ENCODE measurements at places on chromosomes 13 and 19. TPM values are rescaled to one million over a fixed set of nuclear protein-coding genes. Genes with fewer than 3 reads are reported as not detected.

GRCh38 chr19:29804493-29804892 is 7.3 kb upstream of the CCNE1 start:
- DNase-seq: no peak
- no peak overlapping the region for H3K27ac ChIP-seq
- no peaks in the 10 kb centered on the region for H3K36me3 ChIP-seq

- no peak overlapping the region for H3K4me3 ChIP-seq
- no peak overlapping the region for H3K27ac ChIP-seq
- no peaks in the 10 kb centered on the region for H3K27me3 ChIP-seq
- no peaks in the 10 kb centered on the region for H3K4me1 ChIP-seq
- DNase-seq: no peak
Measured at GRCh38 chr19:51098365-51099046, 9.7 kb downstream of the CTU1 start.

GRCh38 chr19:30226464-30227011 is 145.6 kb upstream of the ZNF536 start:
- H3K4me1 ChIP-seq: peaks cover 14% of the 10 kb centered on the region
- H3K27ac ChIP-seq: peak overlapping the region; percentile 62
- no peaks in the 10 kb centered on the region for H3K36me3 ChIP-seq
- H3K27me3 ChIP-seq: peaks cover 9% of the 10 kb centered on the region
- peak overlapping the region; percentile 35 for H3K4me3 ChIP-seq
- DNase-seq: peak; percentile 46

DNA sequence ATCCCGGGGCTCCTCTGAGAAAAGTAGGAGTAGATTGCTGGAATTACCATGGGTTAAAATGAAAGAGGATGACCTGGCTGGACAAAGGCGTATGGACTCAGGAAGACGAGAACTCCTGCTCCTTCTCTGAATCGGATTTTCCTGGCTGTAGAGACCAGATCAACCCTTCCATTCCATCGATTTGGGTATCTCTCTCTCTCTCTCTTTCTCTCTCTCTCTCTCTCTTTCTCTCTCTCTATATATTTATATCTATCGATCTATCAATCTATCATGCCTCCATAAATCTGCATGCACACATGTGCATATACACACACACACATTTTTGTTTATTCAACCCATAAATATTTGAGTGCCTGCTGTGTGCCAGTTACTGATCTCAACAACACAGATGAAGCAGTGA is 234.9 kb downstream of the LMO7 start:
- no peaks in the 10 kb centered on the region for H3K4me1 ChIP-seq
- peaks cover 6% of the 10 kb centered on the region for H3K27me3 ChIP-seq
- H3K36me3 ChIP-seq: no peaks in the 10 kb centered on the region

DNA sequence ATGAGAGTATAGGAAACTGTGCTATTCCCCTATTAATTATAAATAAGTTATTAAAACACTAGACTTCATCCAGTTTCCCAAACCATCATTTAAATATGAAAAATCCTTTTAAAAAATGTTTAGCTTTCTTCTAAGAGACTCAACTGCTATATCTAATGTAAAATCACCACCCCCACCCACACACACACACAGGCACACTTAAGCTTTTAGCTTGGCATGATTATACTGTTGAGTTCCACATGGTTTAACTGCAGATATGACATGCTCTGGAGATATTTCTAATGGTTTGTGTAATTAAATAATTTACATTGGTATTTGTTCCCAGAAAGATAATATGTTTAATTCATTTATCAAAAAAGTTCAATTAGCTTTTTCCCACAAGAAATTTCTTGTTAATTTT is 1700.1 kb upstream of the SLC10A2 start:
- H3K36me3 ChIP-seq: no peaks in the 10 kb centered on the region
- no peak overlapping the region for H3K27ac ChIP-seq
- no peaks in the 10 kb centered on the region for H3K27me3 ChIP-seq
- H3K4me1 ChIP-seq: no peaks in the 10 kb centered on the region
- H3K4me3 ChIP-seq: no peak overlapping the region

DNA sequence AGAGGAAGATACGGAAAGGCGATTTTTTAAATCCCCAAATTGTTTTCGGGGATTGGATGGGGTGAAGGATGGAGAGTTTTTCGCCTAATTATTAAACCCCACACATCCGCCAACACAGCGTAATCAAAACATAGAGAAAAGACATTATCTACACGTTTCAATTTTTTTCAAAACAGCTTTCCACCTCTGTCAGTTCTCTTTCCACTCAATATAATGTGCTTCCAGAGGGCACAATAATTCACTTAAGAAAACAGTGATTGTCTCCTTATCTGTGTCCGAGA is 435 bp upstream of the OBI1 start:
- peaks cover 5% of the 10 kb centered on the region for H3K4me1 ChIP-seq
- DNase-seq: no peak
- no peak overlapping the region for H3K27ac ChIP-seq

- H3K27ac ChIP-seq: no peak overlapping the region
- H3K4me1 ChIP-seq: peaks cover 6% of the 10 kb centered on the region
- H3K36me3 ChIP-seq: no peaks in the 10 kb centered on the region
- no peak overlapping the region for H3K4me3 ChIP-seq
Measured at GRCh38 chr19:21398851-21399250, 1.9 kb downstream of the ZNF493 start.

- no peak for DNase-seq
- H3K36me3 ChIP-seq: no peaks in the 10 kb centered on the region
- no peak overlapping the region for H3K27ac ChIP-seq
- H3K27me3 ChIP-seq: no peaks in the 10 kb centered on the region
- H3K4me1 ChIP-seq: no peaks in the 10 kb centered on the region
Measured at GRCh38 chr13:31122143-31122542, 39.6 kb downstream of the HSPH1 start.

- H3K27me3 ChIP-seq: no peaks in the 10 kb centered on the region
- no peaks in the 10 kb centered on the region for H3K36me3 ChIP-seq
- H3K4me1 ChIP-seq: no peaks in the 10 kb centered on the region
- H3K4me3 ChIP-seq: no peak overlapping the region
Measured at GRCh38 chr19:40705950-40706619, 10.6 kb downstream of the COQ8B start.

DNA sequence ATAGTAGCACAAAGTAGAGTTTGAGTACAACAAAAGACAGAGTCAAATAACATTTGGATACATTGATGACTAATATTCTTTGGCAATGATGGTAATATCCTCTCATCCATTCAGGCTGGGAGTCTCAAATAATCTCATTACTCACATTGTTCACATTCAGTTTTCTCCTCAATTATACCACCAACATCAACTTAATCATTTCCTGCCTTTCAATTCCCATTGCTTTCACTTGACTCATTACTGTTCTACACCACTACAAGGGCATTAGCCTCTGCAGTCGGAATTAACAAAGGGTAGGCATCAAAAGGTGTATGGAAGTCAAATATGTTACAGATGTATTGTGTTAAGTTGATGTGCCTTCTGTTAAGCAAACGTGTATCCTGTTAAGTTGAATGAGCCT is 518.4 kb upstream of the SLITRK1 start:
- no peak overlapping the region for H3K4me3 ChIP-seq
- no peak for DNase-seq
- no peaks in the 10 kb centered on the region for H3K36me3 ChIP-seq
- no peak overlapping the region for H3K27ac ChIP-seq
- H3K27me3 ChIP-seq: no peaks in the 10 kb centered on the region

The ZNF714 gene
- 2.5 TPM for polyA plus RNA-seq

The CGB2 gene
- polyA plus RNA-seq: not detected

The CATSPERD gene
- polyA plus RNA-seq: not detected

The LRRC4B gene
- polyA plus RNA-seq: 24.1 TPM

The TMIGD2 gene
- polyA plus RNA-seq: 0.24 TPM
